Activated T-cell treated with anti-CD3 and anti-CD28 coated beads, Interleukin-2, amount 50 U/mL, for 48 hours (primary cell): ENCODE measurements at places on chromosomes 2 and 18.

- DNase-seq: no peak
Measured at GRCh38 chr18:10076502-10077030, 162.8 kb downstream of the VAPA start.

- no peak for DNase-seq
Measured at GRCh38 chr2:58227171-58227917, 13.8 kb downstream of the FANCL start.

DNA sequence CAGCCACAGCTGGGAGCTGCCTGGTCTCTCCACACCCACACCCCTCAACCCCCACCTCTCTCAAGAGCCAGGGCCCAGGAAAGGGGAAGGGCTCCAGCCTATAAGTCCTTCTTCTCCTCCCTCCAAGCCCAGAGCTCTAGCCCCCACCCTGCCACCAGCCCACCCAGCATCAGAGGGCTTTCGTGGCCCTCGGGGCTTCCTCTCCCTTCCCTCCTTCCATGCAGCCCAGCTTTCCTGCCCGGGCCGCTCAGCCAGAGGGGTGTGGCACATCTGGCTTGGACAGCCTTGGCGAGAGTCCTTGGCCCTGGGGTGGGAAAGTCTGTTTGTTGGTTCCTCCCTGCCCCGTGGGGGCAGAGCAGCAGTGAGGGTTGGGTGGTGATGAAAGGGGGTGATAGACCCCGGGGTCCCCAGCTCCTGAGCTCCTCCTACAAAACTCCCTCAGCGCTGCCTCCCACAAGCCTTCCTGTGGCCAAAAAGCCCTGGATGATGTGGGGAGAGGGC, 7.0 kb downstream of the TNS1 start:
- no peak for DNase-seq

DNA sequence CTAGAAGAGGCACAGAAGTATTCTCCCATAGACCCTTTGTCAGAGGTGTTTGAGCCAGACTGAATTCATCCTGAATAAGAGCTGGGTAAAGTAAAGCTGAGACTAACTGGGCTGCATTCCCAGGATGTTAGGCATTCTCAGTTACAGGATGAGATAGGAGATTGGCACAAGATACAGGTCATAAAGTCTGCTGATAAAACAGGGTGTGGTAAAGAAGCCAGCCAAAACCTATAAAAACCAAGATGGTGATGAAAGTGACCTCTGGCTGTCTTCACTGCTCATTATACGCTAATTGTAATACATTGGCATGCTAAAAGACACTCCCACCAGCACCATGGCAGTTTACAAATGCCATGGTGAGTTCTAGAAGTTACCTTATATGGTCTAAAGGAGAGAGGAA, 364.9 kb upstream of the TMEFF2 start:
- no peak for DNase-seq

DNA sequence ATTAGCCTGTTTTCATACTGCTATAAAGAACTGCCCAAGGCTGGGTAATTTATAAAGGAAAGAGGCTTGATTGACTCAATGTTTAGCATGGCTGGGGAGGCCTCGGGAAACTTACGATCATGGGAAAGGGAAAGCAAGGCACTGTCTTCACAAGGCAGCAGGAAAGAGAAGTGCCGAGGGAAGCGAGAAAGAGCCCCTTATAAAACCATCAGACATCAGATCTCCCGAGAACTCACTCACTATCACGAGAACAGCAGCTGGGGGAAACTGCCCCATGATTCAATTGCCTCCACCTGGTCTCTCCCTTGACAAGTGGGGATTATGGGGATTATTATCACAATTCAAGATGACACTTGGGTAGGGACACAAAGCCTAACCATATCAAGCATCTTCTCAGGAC, 23.3 kb downstream of the RHOB start:
- no peak for DNase-seq

- DNase-seq: no peak
Measured at GRCh38 chr2:23621616-23622015, 236.6 kb downstream of the KLHL29 start.

DNA sequence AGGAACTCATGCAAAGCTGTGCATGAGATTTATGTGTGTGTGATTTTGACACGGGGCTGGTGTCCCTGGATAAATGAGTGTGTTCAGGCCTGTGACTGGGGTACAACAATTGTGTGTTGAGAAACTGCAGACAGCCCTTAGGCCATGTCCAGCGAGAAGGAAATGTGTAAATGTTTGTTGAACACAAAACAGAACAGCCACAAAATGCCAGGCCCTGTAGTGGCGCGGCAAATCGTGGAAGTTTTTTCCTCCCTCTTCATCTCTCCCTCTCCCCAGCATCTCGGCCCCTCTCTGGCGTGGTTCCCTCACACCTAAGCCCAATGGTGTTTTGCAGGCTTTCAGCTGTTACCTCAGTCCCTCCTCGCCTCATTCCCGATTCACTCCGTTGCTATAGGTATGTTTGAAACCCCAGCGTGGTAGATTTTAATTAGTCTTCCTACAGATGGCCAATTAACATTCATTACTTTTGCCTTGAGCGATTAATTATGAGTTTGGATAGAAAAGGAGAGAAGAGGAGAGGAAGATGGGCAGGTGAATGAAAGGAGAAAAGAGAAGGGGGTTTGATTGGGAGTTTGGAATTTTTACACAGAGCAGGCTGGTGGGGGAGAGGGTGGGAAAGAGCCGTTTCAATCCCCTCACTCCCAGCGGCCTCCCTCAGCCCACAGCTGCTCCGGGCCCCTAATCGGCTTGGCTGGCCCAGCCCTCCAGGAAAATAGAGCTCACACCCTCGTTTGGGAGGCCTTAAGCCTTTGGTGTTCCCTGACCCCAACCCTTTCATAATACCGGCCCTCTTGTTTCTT, 10.8 kb downstream of the SPR start:
- DNase-seq: no peak

DNA sequence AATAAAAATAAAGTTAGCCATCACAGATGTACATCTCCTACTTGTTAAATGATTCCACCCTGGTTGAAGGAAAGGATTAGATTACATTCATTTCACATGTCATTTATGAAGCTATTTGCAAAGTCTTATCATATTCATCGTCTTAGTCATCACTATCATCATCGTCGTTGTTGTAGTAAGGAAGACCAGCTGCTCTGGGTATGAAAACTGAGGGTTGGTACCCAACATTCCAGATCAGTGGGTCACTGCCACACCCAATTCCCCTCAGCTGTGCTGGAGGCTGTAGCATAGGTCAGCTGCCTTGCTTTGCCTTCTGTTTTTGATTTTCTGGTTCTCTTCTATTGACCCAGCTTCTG, 20.9 kb upstream of the CCBE1 start:
- no peak for DNase-seq

DNA sequence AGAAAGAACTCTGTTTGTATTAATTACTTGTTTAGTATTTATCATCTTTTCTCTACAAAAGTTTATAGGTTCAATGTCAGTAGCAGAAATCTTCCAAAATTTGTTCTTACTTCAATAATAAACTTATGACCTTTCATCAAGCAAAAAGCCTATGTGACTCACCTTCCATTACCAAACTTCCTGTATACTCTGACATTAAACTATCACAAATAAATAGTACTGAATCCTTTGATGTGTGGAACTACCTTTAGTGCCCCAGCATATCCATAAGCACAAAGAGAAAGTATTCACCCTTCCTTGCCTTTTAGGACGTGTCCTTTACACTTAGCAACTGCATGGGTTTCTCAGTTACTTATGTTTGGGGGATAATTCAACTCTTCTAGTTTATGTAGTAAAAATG, 166.0 kb downstream of the EHBP1 start:
- DNase-seq: no peak

DNA sequence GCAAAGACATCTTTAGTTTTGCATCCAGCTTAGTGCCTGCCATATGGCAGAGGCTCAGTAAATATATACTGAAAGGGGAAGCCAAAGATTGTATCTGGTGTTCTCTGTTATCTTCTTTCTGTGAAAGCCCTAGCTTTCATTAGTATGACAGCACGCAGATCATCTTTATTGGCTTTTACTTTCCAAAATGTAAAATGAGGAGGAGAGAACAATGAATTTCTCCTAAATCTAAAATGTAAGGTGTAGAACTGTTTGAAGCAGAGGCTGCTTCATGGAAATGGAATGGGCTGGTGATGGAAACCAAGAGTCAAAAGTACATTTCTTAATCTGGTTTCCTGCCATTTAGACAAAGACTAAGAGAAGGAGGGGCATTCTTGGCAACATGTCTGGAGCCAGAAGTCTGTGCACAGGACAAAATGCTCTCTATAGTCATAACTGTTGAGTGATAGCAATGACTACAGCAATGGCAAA, 1029.9 kb upstream of the PIK3C3 start:
- no peak for DNase-seq
